NCI-H1417 (cell line): ENCODE measurements at places on chromosomes 13 and 19.

DNA sequence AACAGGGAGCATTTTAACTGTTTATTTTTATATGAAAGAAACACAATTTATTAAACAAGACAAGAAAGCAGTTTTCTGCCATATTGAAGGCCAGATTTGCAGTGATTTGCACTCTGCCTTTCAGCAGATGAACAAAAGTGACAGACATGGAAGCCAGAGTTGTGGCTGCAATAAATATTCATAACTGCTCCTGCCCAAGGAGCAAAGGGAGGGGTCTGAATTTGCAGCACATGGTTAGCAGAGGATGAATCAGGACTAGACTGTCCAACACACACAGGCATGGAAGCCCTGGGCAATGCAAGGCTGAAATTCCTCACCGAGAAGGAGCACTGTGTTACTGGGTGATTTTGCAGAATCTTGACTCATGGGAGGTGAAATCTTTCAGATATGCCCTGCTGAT, 418.2 kb downstream of the DCT start:
- DNase-seq, result no peak

- no peak for DNase-seq
Observed at GRCh38 chr13:79197933-79198332, 208.1 kb downstream of the RBM26 start.

GRCh38 chr19:1220477-1220930, 14.9 kb downstream of the STK11 start:
- DNase-seq, result no peak

DNA sequence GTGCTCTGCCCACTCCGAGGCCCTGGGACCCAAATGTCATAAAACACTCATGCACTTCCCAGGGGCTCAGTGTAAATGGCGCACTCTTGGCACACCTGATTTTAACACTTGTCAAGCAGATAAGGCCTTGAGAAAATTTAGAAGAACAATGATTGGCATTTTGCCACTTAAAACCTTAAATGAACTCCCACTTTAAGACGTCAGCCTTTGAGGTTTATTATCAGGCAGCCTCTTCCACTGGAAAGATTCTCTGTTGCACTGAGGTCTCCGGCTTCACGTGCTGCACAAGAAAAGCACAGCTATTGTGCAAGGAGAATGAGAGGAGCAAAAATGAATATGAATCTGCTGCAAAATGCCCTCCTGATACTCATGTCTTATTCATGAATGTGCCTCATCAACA, 38.5 kb upstream of the ATP11A start:
- DNase-seq, result no peak

GRCh38 chr19:40612831-40613689, 11.9 kb downstream of the LTBP4 start:
- DNase-seq, result no peak

DNA sequence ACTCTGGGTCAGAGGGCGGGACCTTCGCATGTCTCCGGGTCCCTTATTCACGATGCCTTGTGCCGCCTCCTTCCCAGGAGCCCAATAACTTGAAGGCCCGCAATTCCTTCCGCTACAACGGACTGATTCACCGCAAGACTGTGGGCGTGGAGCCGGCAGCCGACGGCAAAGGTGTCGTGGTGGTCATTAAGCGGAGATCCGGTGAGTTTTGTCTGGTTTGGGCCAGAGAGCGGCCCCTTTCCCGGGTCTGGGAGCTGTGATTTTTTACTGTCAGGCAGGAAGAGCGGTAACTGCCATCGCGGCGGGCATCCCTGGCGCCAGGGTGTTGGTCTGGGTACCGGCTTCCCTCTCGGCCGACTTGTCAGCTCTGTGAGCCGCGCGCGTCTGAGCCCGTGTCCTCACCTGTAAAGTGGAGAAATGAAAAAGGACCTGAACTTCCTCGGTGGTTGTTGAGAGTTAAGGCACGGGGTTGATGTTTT, 800 bp downstream of the RPL28 start:
- no peak for DNase-seq

GRCh38 chr13:103883164-103883563, 816.9 kb upstream of the SLC10A2 start:
- DNase-seq, result peak; percentile 86

DNA sequence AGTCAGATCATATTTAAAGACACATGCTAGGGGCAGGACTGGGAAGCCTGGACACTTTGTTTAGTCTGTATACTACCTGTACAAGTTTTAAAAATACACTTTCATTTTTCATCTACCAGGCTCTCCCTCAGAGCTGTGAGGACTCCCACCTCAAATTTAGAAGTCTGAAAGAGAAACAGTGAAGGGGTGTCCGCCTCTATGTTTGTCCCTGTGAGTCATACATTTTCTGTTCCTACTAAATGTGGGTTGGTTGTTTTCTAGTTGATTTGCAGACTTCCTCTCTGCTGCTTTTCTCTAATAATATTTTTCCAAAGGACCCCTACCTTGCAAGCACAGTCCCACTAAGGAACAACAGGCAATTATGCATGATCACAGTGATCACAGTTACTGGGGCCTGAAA, 110.5 kb downstream of the ENOX1 start:
- no peak for DNase-seq

- DNase-seq, result no peak
Observed at GRCh38 chr19:31329819-31330218, 19.4 kb downstream of the TSHZ3 start.

DNA sequence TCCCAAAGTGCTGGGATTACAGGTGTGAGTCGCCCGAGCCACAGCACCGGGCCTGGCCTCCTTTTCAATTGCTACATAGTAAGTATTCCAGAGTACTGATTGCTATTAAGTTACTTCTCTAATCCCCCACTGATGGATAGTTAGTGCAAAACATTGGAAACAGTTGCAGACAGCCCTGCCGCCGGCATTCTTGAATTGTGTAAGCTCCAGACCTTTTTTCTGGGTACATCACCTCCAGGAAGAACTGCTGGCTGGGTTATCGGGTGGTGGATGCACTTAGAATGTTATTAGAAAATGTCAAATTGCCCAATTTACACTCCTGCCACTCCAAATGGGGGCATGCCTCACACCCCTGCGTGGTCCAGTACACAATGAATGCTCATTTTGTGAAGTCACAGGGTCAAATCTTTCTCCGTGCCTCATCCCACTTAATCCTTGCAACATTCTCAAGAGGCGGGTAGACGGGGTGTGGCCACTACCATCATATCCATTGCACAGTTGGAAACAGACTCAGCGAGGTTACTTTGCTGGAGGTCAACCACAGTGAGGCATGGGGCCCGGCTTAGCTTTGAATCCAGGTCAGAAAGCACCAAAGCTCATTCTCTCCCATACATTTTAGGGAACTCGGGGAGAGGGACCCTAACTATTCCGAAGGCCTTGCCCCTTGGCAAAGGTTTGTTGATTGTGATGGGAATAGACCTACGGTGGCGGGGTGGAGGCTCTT, 1.0 kb upstream of the KDM4B start:
- DNase-seq, result no peak

- peak; percentile 70 for DNase-seq
Observed at GRCh38 chr19:42199440-42200115, 17.9 kb downstream of the DEDD2 start.

DNA sequence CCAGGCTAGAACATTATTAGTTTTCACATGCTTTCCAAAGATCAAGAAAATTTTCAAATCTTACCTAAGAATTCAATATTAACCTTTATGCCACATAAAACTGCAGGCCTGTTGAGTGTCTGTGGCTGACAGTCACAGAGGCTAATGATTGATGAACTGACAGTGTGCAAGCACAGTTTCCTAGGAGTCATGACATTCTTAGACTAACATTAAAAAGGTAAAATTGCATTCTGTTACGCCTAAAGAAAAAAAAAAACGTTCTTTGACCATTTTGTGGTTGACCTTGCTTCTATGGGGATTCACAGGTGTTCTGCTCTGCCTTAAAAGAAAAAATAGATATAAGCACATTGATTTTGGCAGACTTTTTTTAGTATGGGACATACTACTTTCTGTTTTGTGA, 1776.2 kb downstream of the PCDH9 start:
- peak; percentile 37 for DNase-seq

GRCh38 chr19:48415395-48415794, 21.9 kb downstream of the GRIN2D start:
- DNase-seq, result peak; percentile 16

- no peak for DNase-seq
Observed at GRCh38 chr19:43806848-43807247, 4.6 kb upstream of the LYPD5 start.

DNA sequence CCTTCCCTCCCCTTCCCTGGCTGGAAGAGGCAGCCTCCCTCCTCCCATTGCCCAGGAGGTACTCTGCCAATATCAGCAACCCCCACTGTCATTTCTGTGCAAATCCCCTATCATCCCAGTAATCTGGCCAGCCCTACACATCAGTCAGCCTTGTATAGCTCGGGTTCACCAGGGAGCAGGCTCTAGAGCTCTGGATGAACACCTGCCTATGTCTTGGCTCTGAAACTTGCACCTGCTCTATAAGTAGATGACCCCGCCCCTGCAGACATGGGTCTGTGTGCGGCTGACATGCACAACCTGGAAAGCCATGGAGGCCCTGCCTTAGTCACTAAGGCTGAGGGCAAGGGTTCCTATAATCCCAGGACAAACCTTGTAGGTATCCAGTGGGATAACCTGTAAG, 1042.9 kb downstream of the UQCRFS1 start:
- DNase-seq, result peak; percentile 76

DNA sequence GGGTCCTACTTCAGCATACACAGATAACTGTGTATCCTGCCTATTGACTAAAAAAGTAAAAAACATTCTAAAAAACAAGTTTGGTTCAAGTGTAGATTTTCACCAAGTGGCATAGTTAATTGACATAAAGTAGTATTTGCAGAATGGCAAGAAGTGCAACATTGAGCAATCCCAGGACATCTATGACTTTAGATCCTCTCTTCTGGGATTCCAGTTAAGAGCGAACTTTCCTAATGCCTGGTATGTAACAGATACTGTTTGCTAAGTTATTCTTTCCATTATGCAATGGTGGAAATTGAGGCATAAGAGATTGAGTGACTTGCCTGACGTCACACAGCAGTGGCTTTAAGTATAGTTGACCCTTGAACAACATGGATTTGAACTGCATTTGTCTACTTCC, 96.1 kb downstream of the ZMYM2 start:
- no peak for DNase-seq

DNA sequence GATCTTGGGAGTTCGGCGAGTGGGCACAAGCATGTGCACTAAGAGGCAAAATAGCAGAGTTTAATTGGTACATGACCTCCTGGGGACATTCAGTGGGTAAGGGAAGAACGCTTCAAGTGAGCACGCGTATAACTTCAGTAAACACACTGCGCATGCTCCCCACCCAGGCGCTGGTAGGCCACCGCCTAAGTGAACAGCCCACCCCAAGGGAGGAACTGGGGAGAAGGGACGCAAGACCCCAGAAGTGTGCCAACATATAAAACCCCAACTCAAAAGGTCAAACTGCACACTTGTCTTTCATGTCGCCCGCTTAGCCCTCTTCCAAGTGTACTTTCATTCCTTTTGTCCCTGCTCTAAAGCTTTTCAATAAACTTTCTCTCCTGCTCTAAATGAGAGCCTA, 10.5 kb upstream of the NTN5 start:
- no peak for DNase-seq

DNA sequence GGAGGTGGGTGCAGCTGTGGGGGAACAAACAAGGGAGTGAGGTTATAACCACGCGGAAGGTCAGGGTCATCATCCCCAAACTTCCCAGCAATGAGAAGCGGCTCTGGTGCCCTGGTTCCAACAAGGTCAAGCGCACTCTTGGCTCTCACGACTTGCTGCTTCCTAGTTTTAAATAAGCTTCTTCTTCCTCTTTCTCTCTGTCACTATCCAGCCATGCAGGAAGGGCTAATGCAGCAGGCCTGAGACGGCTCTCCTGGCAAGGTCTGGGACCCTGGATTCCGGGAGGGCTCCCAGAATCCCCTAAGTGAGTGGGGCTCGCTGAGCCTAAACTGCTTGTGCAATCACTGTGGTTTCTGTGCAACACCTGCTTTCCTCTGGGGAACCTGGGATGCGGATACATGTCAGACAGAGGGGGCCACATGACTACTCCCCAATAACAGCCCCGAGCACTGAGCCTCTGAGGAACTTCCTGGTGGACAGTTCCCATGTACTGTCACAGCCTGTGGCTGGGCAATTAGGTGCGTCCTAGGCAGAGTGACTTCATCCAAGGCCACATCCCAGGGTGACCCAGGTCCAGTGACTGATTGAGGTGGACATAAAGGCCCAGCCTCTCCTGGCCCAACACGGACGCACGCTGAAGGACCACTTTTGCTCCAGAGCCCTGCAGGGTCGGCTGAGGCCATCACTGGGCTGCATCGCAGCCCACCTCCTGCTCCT, 24.2 kb downstream of the VRK3 start:
- DNase-seq, result no peak

DNA sequence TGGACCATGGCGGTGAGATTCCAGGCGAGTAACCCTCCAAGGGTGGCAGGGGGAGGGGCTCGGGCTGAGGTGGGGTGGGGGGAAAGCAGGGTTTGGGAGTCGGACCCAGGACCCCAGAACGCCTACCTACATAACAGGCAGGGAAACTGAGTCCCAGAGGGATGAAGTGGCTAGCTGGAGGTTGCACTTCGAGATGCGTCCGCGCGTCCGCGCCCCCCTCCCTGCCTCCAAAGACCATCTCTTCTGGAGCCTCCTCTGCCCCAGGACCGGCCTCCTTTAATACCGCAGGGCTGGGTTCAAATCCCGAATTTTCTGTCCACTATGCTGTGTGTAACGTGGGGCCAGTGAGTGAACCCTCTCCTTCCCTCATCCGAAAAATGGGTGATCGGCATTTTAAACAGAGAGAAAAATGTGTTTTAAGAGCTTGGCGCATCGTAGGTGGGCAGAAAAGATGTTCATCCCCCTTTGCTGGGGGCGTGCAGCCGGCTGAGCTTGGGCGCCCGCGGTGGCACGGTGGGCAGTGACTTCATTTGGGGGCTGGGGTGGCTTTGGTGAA, 13.8 kb downstream of the TJP3 start:
- DNase-seq, result no peak

GRCh38 chr19:49094505-49095482, 9.5 kb downstream of the SNRNP70 start:
- no peak for DNase-seq

DNA sequence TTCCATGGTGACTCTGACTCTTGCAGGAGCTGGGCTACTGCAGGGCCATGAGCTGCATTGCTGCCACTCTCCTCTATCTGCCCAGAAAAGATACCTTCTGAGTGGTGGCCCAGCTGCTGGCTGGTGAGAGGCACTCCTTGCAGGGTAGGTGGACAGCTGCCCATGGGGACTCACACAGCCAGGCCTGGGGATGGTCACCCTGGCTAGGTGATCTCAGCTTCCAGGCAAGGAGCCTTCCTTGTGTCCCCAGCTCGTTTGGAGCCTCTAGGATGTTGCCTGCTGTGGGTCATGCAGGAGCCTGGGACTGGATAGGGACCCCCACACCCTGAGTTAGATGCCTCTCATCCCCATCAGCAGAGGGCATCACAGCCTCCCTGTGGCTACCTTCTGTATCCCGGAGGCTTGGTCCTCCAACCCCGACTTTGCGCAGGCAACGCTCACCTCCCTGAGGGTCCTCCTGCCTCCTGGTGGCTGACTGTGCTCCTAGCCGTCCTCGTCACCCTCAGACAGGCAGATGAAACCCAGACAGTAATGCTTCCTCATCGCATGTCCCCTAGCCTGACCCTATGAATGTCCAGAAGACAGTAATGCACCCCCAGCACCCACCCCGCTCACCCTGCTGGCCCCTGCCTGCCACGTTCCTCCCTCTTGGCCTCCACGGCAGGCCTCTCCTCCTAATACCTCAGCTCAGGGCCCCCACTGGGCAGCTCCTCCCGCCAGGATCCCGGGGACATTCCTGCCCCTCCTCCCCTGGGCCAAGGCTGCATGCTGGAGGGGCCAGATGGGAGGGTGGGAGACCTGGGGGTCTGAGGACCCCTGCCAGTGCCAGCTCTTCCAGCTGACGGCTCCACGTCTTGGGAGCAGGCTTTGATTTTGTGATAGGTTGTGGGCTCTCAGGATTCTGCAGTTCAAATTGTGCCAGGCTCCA, 13.6 kb upstream of the ZNF14 start:
- no peak for DNase-seq

- no peak for DNase-seq
Observed at GRCh38 chr13:87906411-87906810, 235.2 kb downstream of the SLITRK5 start.
